Kidney capillary endothelial cell (primary cell): ENCODE measurements at places on chromosomes 13 and 19.
A peak's percentile ranks its signal among the peaks of the same experiment; 100 is the strongest.

GRCh38 chr19:44684892-44685863, 13.8 kb upstream of the CEACAM16 start:
- peak; percentile 94 for DNase-seq

DNA sequence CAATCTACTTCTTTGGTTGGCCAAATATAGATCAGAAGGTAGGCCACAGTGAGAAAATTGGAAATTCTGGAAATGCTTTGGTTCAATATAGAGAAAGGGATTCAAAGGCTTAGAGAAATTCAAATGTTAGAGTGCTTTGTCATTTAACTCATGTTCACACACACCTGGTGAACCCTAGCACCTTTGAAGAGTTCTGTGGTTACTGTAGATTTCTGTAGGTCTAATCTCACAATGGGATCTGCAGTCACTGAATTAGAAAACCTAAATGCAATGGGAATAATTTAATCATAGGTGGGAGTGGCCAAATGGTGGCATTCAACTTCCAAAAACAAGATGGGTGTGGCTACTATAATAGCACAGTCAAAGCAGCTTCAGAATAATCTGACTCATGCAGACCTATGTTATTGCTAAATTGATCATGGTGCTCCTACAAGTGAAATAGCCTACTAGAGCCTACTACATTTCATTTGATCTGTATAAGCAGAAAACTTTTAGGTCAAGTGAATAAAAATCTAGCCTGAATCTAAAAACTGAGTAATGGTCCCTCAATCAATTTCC, 1152.9 kb downstream of the PCDH9 start:
- DNase-seq = no peak

- no peak for DNase-seq
Measured at GRCh38 chr19:32458500-32459123, 53.0 kb downstream of the DPY19L3 start.

DNA sequence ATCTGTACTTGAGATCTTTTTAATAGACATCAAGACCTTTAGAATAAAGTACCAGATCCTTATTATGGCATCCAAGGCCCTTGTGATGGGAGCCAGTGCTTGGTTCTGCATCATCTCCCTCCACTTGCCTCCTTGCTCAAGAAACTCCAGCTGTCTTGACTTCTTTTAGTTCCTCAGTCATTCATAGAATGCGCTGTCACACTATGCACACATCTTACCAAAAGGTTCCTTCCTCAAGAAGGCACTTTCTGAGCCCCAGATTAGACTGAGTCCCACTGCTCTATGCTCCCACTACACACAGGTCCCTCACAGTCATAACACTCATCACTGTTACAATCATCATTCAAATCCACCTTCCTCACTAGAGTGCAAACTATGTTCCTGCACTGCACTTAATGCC, 57.8 kb upstream of the ITM2B start:
- DNase-seq = no peak

GRCh38 chr19:44796701-44797115, 12.2 kb upstream of the BCAM start:
- peak; percentile 59 for DNase-seq

DNA sequence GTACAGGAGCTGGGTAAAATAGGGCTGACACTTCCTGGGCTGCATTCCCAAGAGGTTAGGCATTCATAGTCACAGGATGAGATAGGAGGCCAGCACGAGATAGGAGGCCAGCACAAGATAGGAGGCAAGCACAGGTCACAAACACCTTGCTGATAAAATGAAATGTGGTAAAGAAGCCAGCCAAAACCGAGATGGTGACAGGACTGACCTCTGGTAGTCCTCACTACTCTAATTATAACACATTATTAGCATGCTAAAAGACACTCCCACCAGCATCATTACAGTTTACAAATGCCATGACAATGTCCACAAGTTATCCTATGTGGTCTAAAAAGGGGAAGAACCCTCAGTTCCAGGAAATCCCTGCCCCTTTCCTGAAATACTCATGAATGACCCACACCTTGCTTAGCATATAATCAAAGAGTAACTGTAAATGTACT, 20.9 kb upstream of the IGSF23 start:
- DNase-seq = no peak

- no peak for DNase-seq
Measured at GRCh38 chr13:20714161-20714560, 10.7 kb downstream of the IL17D start.

DNA sequence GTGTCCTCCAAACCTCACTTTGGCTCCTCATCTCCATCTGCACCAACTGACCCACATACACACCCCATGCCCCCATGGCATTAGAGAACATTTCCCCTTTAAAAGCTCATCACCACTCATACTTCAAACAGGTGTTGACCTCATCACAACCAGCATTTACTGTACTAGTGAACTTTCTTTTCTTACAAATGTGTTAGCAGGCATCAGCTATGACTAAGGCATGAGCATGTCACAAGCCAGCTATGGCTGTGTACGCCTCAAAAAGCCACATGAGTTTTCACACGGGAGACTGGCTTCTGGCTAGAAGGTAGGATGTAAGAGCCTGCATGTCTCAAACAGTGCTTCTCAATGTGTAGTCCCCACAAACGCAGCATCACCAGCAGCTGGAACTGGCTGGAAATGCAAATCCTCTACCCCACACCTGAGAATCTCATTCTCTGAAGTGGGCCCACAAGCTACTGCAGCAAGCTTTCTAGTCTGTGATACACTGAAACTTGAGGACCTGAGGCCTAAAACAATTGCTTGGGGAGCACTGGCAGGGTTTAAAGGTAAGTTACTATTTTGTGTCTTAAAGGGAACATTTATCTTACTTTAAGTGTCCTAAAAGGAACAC, 66.8 kb downstream of the TUBGCP3 start:
- no peak for DNase-seq

- DNase-seq = no peak
Measured at GRCh38 chr19:4539169-4539692, 605 bp downstream of the LRG1 start.

- no peak for DNase-seq
Measured at GRCh38 chr19:35105411-35106290, 10.0 kb upstream of the FXYD3 start.

- DNase-seq = peak; percentile 67
Measured at GRCh38 chr13:44739539-44739938, 163.4 kb upstream of the TSC22D1 start.

DNA sequence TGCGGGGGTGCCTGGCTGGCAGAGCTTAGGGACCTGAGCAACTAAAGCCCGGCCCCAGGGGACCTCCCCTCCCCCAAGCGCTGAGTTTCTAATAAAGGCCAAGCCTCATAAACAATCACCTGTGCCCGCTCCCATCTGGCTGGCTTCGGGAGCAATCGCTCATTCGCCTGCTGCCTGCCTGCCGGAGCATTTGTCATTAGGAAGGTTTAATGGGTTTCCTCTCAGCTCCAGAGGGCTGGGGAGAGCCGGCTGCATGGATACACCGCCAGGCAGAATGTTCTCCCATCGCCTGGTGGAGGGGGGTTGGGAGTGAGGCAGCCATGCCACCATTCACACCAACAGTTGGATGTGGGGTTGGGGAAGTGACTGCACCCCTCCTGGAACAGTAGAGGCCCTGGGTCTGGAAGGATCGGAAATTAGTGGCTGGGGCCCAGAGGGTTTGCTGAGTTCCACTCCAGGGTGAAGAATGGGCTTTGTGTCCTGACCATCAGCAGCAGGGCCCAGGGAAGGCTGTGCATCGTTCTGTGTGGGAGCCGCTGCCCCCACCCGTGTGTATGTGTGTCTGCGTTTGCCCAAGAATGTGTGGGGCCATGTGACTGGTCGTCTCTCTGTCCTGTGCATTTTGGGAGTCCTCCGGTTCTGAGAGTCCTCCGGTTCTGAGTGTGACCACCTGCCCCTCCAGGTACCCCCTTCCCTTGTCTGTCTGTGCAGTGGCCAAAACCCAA, 15.3 kb downstream of the PIN1 start:
- no peak for DNase-seq

- DNase-seq = no peak
Measured at GRCh38 chr19:15443325-15443724, 6.4 kb downstream of the WIZ start.

DNA sequence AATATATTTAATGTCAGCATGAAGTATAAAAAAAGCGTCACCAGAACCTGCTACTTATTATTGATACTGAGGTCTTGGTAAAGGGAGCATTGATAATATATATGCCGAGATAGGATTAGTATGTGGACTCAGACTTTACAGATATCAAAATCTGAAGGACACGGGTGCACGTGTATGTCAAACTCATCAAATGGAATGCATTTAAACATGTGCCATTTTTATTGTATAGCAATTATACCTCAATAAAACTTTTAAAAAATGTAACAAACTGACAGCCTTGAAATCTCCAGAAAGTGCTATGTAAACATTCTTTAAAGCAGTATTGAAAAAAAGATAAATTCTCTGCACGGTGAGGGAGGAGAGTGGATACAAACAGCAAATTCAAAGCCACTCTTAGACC, 157.9 kb downstream of the RNF17 start:
- no peak for DNase-seq

DNA sequence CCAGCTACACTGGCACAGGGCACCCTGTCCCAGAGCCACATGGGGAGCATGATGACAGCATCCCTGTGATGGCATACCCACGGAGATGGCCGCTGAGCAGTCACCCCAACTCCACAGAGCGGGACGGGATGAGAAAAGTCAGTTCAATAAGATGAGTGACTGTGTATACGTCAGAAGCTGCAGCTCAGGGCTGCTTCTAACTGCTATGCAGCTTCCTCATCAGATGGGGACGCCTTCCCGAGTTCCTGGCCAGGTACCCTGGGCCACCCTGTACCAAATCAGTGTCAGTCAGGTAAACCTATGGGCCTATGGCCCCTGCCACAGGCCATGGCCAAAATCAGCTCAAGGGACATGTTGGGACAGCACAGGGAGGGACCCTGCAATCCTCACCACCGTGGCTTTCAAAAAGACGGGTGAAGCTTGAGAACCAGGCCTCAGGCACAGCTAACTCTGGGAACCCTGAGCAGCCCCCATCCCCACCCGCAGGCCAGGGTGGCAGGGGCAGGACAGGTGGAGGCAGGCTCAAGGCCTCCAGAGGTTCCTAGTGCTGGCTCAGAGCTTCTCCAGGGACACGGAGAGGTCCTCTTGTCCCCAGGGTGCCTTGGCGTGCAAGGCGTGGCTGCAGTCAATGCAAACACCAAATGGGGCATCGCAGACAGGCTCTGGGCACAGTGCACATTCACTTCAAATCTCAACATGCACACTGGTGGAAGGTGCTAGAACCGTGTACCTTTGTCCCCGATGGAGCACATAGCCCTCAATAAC, 122.4 kb downstream of the TUBA3C start:
- DNase-seq = no peak

- DNase-seq = peak; percentile 80
Measured at GRCh38 chr13:21435687-21436151, 23.4 kb downstream of the ZDHHC20 start.

DNA sequence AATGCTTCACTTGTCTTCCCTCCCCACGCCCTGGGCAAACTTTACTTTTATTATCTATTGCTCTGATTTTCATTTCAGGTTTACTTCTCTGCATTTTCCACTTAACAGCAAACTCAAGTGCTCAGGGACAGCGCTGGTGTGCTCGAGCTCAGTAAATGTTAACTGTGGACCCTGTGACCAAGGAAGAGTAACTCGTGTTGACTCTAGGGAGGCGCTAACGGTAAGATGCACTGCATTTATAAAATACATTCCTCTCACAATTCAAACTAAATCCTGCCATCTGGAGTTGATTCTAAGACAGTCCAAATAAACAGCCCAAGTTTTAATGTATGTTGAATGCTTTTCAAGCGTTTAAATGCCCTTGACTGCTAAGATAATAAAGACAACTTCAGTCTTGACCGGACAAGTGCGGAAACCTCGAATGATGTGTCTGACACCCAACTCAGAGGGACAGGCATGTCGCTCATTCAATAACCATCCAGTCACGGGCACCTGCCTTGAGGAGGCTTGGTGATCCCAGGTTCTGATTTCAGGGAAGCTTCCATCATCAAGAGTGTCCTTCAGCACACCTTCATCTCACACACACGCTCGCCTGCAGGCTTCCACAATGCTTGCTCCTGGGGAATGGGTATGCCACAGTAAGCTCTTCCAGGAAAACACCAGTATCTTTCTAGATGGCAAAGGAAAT, 93.2 kb downstream of the STK24 start:
- DNase-seq = no peak

DNA sequence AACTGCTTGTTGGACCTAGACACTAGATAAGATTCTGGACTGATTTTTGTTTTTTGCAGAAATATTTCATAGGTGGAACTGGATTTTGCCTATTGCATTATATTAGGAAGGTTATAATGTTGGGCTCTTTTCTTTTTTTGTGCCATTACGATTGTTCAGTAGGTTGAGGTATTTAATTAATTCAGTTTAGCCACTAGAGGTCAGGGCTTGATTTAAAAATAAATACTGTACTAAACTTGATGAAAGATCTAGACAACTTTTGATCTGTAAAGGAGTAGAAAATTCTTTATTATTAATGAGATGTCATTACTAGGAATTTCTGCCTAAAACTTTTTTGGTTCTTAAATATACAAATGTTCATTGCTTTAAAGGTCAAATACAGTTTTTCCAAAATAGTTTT, 15.2 kb upstream of the SUPT20H start:
- DNase-seq = peak; percentile 14

DNA sequence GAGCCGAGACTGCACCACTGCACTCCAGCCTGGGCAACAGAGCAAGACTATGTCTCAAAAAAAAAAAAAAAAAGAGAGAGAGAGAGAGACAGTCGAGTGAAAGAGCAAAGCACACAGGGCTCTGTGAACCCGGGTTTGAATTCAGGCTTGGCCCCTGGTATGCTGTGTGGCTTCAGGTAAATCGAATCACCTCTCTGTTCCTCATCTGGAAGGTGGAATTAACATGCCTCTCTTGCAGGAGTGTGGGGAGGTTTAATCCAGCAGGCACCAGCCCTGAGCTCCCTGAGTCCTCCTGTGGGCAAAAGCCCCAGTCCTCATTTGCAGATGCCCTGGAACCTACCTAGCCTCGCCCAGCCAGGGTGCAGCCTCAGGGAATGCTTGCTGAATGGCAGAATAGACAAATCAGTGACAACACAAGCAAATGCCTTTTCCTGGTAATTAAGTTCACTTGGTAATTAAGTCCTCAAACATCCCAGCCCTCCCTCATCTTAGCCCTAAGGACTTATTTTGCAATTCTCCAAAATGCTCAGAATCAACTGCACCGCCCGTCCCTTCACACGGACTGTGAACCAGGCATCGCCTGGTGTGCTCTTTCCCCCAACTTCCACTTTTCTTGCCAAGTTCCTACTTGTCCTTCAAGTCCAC, 4.6 kb upstream of the ZNRF4 start:
- DNase-seq = no peak

DNA sequence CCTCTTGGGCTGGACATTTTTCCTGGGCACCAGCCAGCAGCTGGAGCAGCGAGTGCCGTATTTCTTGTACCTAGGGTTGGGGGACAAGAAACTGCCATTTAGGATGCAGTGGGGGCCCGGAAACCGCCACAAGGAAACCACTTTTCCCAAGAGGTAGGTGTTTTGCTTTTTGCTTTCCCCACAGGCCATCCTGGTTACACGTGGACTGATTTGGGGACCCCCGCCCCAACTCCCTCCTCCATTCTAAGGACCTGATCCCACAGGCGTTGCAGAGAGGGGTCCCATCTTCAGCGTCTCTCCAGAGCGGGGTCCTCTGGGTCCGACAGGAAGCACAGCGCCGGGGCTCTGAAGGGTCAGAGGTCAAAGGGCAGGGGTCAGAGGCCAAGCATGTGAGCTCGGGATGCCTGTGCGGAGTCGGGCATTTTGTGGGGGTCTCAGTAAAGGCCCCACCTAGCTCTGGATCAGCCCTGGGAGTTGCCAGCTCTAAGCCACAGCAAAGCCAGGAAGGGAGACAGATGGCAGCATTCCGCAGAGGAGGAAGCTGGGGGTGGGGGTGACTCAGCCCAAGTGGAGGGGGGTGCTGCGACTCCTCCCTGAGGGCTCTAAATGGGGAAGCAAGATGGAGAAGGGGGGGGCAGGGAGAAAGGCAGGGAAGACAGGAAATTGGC, 4.3 kb downstream of the ZGLP1 start:
- peak; percentile 46 for DNase-seq
